ENCODE measurements at places on chromosomes 4 and X.

DNA sequence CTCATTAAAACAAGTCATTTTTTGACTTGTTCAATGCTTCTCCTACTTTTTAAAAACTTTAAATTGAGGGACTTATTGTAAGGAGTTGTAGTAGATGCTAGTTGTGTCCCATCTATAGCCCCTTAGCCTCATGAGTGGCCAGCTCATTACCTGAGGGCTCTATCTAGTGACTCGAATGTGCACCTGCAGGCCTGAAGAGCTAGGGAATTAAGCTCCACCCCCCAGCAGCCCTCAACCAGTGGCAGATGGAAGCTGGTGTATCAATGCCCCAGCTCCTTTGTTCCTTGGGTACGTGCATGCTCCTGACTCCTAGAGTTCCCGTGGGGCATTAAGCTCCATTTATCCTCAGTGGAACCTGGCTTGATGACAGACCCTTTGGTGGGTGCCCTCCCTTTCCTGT is 146.7 kb upstream of the FAM9B start:
- no peak for DNase-seq

DNA sequence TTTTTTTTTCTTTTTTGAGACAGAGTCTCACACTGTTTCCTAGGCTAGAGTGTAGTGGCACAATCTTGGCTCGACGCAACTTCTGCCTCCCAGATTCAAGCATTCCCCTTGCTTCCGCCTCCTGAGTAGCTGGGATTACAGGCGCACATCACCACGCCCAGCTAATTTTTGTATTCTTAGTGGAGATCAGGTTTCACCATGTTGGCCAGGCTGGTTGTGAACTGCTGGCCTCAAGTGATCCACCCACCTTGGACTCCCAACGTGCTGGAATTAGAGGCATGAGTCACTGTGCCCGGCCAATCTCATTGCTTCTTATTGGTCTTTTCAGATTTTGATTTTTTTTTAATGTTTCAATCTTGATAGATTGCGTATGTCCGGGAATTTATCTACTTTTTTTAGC is 124.4 kb downstream of the NBDY start:
- DNase-seq: no peak

DNA sequence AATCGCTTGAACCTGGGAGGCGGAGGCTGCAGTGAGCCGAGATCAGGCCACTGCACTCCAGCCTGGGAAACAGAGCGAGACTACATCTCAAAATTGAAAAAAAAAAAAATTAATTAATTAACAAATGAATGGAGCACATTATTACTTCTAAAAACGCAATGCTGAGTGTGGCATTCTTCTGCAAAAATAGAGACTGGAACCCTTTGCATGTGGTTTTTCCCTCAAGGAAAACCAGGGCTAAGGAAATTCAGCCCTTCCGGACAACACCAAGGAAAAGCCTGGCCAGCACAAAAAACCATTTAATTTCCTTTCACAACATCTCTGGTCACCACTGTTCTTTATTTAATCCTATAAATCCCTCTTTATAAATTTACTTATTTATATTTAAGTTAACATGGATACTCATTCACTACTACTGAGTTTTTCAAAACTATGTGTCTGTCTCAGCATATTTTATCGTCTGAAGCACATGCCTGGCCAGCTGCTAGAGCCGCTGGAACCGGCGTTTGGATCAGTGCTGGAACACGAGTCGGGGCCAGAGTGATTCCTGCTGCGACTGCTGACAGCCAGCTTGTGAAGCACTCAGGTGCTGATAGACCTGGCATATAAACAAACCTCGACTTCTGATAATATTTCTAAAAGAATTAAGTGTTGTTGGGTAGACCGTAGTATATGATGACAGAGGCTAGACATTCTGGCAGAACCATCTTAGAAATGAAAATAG is 84.5 kb upstream of the WWC2 start:
- DNase-seq: no peak

DNA sequence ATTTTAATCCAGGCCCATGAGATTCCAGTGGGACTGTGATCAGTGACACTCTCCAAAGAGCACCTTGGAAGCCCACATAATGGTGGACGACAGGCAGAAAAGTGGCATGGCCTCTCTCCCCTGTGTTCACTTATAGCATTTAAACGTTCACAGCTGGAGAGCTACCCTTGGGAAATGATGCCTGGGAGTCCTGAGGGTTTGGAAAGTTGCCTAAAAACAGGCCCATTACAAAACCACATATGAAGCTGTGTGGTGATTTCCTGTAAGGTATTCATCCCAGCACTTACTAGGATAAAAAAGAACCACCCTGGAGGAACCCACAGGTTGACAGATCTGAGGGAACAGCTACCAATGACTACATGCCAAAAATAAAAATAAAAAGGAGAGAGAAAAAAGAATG is 193.2 kb downstream of the RASL11B start:
- DNase-seq: no peak

DNA sequence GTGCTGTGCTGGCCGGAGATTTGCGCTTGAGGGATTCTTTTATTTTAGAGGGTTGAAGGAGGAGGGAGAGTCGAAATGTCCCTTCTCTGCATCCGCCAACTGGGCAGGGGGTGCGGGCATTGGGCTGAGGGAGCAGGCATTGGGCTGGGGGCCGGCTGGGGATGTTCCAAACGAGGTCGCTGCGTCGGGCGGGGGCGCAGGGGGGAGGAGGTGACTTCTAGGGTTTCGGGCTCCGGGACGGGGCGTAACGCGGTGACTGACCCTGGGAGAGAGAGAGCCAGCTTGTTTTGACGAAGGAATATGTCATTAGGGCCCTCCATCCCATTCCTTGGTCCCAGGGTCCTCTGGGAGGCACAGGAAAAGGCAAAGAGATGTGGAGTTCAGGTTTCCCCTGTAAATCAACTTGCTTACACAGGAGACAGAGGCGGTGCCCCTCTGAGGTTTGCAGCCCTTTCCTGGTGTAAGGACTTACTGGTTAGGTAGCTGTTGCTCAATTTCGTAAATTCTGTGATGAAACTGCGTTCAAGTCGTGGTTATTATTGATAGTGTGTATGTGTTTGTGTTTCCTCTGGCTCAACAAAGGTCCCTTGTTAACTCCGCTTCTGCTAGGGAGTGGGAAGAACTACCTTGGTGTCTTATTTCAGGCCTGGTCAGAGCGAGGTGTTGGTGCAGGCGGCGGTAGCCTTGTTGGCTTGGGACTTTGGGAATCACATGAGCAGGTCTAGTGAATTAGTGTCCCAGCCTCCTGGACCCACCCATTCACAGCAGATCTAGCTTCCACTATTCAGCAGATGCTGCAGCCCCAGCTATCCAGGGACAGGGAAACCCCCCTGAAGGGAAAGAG is 716 bp downstream of the FHIP1A start:
- DNase-seq: no peak

DNA sequence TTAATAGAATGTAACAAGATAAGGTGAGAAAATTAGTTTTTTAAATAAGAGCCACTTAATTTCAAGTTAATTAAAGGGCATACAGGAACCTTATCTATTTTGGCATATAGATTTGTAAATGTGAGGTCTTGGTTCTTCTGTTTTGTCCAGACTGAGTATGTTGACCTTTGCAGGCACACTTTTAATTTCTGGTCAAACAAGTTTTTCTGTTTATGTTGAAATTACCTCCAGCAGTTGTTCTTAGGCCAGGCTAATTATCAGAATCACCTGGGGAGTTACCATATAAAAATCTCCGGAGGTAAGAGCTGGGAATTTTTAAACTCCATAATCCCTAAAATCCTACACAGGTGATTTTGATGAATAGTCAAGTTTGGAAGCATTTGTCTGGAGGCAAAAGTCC is 227.4 kb upstream of the ANKRD50 start:
- DNase-seq: no peak

GRCh38 chr4:71746379-71746778 is 37.5 kb downstream of the GC start:
- no peak for DNase-seq

DNA sequence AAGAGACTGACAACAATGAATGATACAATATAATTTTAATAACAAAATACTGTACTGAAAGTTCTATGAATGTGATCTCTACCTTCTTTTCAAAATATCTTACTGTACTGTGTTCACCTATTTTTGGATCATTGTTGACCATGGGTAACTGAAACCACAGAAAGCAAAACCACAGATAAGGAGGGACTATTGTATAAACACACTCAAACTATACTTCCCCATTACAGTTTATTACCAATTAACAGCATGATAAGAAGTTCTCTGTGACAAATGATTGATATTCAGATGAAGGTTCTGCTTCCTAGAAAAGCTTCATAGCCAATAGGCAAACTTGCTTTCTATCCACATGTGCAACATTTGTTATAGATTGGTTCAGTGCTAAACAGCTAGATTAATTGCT is 50.1 kb downstream of the GABRG1 start:
- no peak for DNase-seq

DNA sequence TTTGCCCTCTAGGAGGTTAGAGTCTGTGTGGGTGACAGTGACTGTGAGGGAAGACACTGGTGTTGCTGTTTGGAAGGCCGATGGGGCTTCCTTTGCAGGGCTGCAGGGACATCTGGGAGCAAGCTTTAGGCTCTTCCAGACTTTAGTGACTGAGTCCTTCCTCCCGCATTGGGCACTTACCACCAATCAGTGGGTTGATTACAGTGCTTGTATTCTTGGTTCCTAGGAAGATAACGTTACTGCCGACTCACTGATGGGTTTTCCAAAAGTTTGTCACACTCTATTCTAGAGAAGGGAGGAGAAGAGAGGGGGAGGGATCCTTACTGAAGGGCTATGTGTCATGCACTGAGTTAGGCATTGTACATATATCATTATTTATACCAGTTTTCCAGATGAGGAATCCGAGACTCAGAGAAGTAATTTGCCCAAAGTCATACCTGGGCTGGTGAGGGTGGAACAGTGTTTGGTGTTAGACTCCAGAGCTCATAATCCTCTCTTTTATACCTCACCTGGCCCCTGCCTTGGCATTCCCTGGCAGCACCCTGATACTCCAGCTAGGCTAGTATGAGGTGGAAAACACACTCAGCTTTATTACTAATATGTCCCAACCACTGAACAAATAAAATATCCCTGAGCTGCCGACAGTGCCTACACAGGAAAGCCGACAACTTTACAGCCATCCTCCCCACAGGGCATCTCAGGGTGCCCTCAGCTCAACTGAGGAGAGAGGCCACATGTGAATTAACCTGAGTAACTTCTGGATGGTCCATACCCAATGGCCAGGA is 3.8 kb downstream of the CHST7 start:
- no peak for DNase-seq

DNA sequence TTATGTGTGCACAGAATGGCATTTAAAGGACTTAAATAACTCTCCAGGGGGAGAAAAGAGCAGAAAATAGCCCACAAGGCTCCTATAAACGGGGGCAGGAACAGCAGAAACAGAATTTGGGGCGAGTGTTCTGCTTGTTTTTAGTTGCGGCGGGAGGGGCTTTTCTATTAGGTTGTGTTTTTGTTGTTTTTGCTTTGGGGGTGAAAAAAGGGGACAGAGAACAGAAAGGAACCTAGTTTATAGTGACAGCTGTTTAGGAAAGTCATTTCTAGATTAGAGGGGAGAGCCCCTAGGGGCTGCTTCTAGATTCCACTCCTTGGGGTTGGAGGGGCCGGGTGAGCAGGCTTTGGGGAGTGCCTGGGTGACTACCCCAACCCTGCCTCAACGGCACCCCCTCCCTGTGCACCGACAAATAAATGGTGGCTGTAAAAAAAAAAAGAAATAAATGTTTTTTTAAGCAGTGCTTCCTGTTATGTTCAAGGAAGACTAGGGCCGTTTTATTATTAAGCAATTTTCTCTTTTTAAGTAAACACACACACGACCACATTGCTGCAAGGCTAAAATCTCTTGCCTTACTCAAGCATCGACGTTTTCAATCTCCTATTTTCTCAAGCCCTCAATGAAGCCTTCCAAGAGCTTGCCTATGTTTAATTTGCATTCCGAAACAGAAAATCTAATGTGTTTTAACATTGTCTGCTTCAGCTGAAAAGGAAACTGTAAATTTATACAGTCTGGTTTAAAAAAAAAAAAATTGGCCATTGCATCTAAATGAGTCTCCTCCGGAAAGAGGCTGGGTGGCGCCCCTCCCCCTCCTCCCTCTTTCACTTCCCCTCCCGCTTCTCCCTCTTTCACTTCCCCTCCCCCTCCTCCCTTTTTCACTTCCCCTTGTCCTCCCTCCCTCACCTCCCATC is 123.3 kb upstream of the TBL1X start:
- DNase-seq: peak; percentile 46

GRCh38 chr4:47334652-47335051 is 128.8 kb downstream of the COMMD8 start:
- no peak for DNase-seq

- DNase-seq: no peak
Measured at GRCh38 chrX:108216405-108216804, 124.8 kb downstream of the ATG4A start.

DNA sequence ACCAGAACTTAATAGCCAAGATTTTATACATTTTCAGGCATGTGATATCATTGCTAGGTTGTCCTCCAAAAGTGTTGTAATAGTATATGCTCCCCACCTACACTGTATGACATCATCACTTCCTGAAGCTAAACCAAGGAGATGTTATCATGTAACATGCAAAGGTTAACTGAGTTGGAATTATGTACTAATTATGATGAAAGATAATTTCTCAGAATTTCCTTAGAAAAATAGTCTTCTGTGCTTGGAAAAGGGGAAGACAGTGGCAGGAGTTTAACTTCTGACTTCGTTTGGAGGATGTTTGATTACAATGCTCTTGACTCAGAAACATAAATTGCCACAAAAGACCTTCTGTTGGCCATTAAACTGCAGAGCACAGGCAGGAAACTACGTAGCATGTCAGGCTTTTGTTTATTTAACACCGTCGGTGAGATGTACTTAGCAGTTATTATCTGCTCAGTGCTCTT is 83.6 kb upstream of the GUCY1A1 start:
- DNase-seq: no peak

GRCh38 chr4:29704059-29704458 is 1016.1 kb upstream of the PCDH7 start:
- DNase-seq: no peak

DNA sequence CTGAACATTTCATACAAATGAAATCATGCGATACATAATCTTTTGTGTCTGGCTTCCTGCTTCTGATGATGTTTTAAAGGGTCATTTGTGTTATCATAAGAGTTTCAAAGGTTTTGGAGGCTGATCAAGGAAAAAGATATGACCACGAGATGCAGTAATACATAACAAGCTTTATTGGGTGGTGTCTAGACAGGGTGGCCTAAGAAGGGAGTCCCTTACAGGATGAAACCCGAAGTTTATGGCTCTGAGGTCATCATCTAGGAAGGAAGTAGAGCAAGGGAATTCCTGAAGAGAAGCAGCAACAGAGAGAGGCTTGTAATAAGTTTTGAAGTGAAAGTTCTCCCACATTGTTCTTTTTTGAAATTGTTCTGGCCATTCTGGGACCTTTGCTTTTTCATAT is 40.8 kb upstream of the SOD3 start:
- DNase-seq: no peak

DNA sequence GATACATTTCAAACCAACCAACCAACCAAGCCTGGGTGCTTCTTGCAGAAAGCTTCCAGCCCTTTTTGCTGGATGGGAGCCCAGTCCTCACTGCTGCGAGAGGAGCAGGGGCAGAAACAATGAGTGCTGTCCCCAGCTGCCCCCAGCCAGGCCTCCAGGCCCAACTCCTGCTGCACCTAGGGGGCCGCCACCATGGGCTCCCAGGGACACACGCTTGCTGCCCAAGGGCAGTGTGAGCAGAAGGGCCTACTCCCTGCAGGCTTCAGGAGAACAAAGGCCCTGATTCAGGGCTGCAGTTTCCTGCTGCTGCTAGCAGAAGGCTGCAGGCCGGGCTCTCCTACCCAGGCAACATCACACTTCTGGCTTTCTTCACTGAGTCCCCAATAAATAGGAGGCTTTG is 37.7 kb upstream of the ENPP6 start:
- DNase-seq: no peak

- no peak for DNase-seq
Measured at GRCh38 chrX:103608306-103608963, 672 bp downstream of the TCEAL3 start.
